Inflammatory macrophage treated with lipopolysaccharide for 4 hours (primary cell): ENCODE measurements at places on chromosomes 2 and 18.
A peak's percentile ranks its signal among the peaks of the same experiment; 100 is the strongest.

DNA sequence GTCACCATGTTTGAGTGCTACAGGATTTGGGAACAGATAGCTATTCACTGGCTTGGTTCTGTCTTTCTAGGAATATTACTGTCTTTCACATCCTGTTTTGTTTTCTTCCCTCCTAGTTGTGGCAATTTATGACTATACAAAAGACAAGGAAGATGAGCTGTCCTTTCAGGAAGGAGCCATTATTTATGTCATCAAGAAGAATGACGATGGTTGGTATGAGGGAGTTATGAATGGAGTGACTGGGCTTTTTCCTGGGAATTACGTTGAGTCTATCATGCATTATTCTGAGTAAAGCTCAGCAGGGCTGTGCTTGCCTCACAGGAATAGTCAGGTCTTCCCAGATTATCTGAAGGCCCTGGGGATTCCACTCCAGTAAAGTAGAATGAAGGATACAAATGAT is 98.9 kb downstream of the ABI2 start:
- DNase-seq: peak; percentile 75

GRCh38 chr2:199329466-199329865 is 128.3 kb downstream of the SATB2 start:
- DNase-seq: no peak

GRCh38 chr2:235695602-235695895 is 201.7 kb downstream of the AGAP1 start:
- no peak for DNase-seq

GRCh38 chr2:9984217-9984739 is 32.8 kb downstream of the GRHL1 start:
- peak; percentile 73 for DNase-seq

GRCh38 chr18:44848644-44849335 is 168.1 kb downstream of the SETBP1 start:
- no peak for DNase-seq

- no peak for DNase-seq
Measured at GRCh38 chr2:23409248-23409647, 24.3 kb downstream of the KLHL29 start.

- no peak for DNase-seq
Measured at GRCh38 chr2:217977840-217978535, 24.8 kb downstream of the TNS1 start.

- DNase-seq: no peak
Measured at GRCh38 chr18:24019641-24020331, 5.2 kb downstream of the TTC39C start.

GRCh38 chr2:239621611-239622010 is 220.8 kb upstream of the HDAC4 start:
- no peak for DNase-seq
